Tracheal epithelial cell (primary cell): ENCODE measurements at places on chromosomes 2 and 18. TPM values are rescaled to one million over a fixed set of nuclear protein-coding genes. Genes with fewer than 3 reads are reported as not detected.

Gene POLE4
- 12.4 and 14.5 TPM in 2 replicates for total RNA-seq

Gene ARHGEF33
- total RNA-seq, result under 0.01 and 0.64 TPM in 2 replicates

Gene NCKAP5
- total RNA-seq, result 0.43 and 0.96 TPM in 2 replicates

Gene SKOR2
- not detected in 2 replicates for total RNA-seq

Gene PRSS56
- not detected in 2 replicates for total RNA-seq

Gene RBM44
- 0.24 TPM in 1 of 2 replicates, not detected in the other for total RNA-seq

Gene ZNF385B
- total RNA-seq, result not detected in 2 replicates

Gene SERPINB11
- not detected in 2 replicates for total RNA-seq

Gene ABI2
- total RNA-seq, result 7.0 and 11.1 TPM in 2 replicates

Gene HS6ST1
- total RNA-seq, result 18.8 and 33.9 TPM in 2 replicates

Gene OTOF
- total RNA-seq, result under 0.01 TPM in 1 of 2 replicates, not detected in the other

Gene ZNF892
- total RNA-seq, result 4.5 and 7.2 TPM in 2 replicates

Gene SLC4A5
- 0.24 and 0.64 TPM in 2 replicates for total RNA-seq

Gene E2F6
- total RNA-seq, result 8.2 and 11.9 TPM in 2 replicates

Gene DTYMK
- total RNA-seq, result 21.5 and 25.8 TPM in 2 replicates

Gene PSMA8
- not detected in 2 replicates for total RNA-seq

Gene BMP10
- total RNA-seq, result not detected in 2 replicates

Gene ATP6V1B1
- total RNA-seq, result not detected in 2 replicates

Gene RNU2-63P
- total RNA-seq, result not detected in 2 replicates

Gene ZAP70
- not detected in 2 replicates for total RNA-seq

Gene LDAH
- total RNA-seq, result 12.1 and 12.8 TPM in 2 replicates

Gene ANKRD53
- total RNA-seq, result under 0.01 TPM in 1 of 2 replicates, not detected in the other

Gene PLCL1
- total RNA-seq, result under 0.01 TPM in 1 of 2 replicates, not detected in the other

Gene CIB4
- total RNA-seq, result not detected in 2 replicates

Gene LAMA3
- 582 and 598 TPM in 2 replicates for total RNA-seq

Gene AKAIN1
- not detected in 2 replicates for total RNA-seq

Gene DAW1
- total RNA-seq, result 0.64 and 1.4 TPM in 2 replicates

Gene IL36A
- 1.7 and 3.0 TPM in 2 replicates for total RNA-seq

Gene IGFBP5
- 0.43 and 3.4 TPM in 2 replicates for total RNA-seq

Gene UGT1A10
- total RNA-seq, result not detected in 2 replicates

Gene RRM2
- total RNA-seq, result 1.3 and 5.1 TPM in 2 replicates

Gene B3GNT7
- total RNA-seq, result 0.21 and 1.7 TPM in 2 replicates

Gene TTR
- total RNA-seq, result not detected in 2 replicates

Gene ANKRD62
- total RNA-seq, result 0.21 TPM in 1 of 2 replicates, not detected in the other

Gene ANKRD29
- 4.8 and 14.1 TPM in 2 replicates for total RNA-seq

Gene RGPD5
- 6.8 and 24.1 TPM in 2 replicates for total RNA-seq

Gene DLX1
- total RNA-seq, result not detected in 2 replicates

Gene MSGN1
- total RNA-seq, result not detected in 2 replicates

Gene ARHGAP25
- total RNA-seq, result 0.43 and 2.4 TPM in 2 replicates

Gene VWC2L
- not detected in 2 replicates for total RNA-seq

Gene COL5A2
- 1.9 and 36.9 TPM in 2 replicates for total RNA-seq

Gene LAPTM4A
- total RNA-seq, result 45.8 and 97.1 TPM in 2 replicates

Gene LIMS3
- total RNA-seq, result 2.1 and 4.3 TPM in 2 replicates

Gene TNFAIP6
- total RNA-seq, result under 0.01 and 6.0 TPM in 2 replicates

Gene OR6B2
- total RNA-seq, result not detected in 2 replicates

Gene GCG
- not detected in 2 replicates for total RNA-seq
